T-helper 2 cell treated with Interferon-gamma antibody and Interleukin-4, amounts not matched to agents 5 μg/mL and 100 μg/mL, for 36 hours (primary cell): ENCODE measurements at places on chromosomes 12 and 14.
A peak's percentile ranks its signal among the peaks of the same experiment; 100 is the strongest.

DNA sequence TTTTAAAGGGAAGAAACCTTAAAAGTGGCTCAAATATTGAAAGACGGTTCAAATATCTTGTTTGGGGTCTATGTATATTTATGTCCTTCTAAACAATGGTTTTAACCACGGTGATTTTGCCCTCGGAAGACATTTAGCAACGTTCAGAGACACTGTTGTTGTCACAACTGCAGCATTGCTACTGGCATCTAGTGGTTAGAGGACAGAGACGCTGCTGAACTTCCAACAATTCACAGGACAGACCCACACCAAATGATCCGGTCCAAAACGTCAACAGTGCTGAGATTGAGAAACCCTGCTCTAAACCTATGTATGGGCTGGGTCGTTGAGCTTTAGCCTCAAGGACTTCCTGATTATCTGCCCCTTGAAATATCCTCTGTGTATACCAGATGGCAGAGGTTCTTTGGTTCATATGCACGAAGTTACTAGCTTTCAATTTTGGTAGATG lies 1.7 kb downstream of the ANGEL1 start:
- DNase-seq: no peak

GRCh38 chr14:35304812-35305462 lies 12.8 kb downstream of the PSMA6 start:
- DNase-seq: no peak

DNA sequence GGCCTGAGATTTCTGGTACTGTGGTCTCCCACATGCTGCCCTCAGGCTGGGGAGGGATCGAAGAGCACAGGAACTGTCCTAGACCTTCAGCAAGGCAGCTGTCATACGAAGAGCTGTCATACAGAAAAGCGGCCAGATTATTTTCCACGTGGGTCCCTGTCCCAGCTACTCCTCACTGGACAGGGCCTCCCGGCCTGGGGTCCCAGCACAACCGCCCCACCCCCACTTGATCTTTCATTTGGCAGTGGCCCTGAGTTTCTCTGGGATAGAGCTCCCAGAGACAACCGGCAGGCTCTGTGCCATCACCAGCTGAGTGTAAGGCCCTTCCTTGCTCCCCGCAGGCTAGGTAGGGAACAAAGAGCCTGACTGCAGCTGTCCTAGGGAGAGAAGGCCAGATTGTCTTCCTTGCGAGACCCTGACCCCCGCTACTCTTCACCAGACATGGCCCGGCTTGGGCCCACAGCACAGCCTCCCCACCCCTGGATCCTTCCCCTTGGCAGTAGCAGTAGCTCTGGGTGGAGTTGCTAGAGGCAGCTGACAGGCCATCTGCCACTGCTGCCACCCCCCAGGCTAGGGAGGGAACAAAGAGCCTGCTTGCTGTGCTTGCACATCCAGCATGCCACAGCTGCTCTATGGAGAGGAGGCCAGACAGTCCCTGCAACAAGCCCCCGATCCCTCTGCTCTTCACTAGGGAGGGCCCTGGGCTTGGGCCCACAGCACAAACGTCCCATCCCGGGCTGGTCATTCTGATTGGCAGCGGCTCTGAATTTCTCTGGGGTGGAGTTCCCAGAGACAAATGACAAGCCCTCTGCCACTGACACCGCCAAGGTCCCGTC lies 3.1 kb upstream of the OR4N2 start:
- DNase-seq: no peak

- DNase-seq: no peak
These were observed 80.4 kb upstream of the SINHCAF start for GRCh38 chr12:31406345-31406744.

DNA sequence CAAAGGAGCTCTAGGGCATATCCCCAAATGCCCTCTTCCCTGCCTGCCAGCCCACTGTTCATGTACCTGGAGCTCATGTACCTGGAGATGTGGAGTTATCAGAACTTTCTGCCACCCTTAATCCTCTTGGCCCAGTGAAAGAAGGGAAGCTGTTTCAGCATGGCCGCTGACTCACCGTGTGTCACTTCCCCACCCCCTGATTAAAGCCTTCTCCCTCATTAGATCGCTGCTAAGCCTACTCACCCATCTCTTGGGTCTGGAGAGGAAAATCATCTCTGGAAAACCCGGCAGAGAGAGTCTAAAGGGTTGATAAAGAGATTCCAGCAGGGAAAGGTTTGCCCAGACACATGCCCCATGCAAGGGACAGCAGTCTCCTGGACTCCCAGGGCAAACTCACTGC lies 4.5 kb upstream of the LTBP2 start:
- peak; percentile 24 for DNase-seq

- no peak for DNase-seq
These were observed 66.7 kb downstream of the SLC24A4 start for GRCh38 chr14:92389598-92390158.

DNA sequence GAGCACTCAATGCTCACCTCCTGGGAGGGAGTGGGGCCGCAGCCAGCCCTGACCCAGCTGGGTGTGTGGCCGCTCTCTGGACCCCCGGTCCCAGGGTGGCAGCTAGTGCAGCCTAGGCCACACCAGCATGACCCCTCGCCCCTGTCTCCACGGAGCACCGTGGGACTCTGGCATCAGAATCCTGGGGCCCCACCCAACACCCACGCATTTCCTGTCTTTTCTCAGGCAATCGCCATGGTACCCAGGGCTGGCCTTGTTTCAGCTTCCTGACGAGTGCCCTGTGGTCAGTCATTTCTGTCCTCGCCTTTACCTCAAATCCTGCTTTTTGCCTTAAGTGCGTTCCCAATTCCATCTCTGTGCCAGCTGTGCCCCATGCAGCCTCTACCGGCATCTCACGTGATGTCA lies 15.9 kb downstream of the PACS2 start:
- DNase-seq: no peak

GRCh38 chr12:58487255-58487654 lies 433.0 kb downstream of the LRIG3 start:
- DNase-seq: no peak
